Cortex of kidney (tissue), 1 donor: ENCODE measurements at places on chromosomes 2 and 18.

GRCh38 chr2:46858702-46859090 lies 56.9 kb downstream of the MCFD2 start:
- DNase-seq = no peak

DNA sequence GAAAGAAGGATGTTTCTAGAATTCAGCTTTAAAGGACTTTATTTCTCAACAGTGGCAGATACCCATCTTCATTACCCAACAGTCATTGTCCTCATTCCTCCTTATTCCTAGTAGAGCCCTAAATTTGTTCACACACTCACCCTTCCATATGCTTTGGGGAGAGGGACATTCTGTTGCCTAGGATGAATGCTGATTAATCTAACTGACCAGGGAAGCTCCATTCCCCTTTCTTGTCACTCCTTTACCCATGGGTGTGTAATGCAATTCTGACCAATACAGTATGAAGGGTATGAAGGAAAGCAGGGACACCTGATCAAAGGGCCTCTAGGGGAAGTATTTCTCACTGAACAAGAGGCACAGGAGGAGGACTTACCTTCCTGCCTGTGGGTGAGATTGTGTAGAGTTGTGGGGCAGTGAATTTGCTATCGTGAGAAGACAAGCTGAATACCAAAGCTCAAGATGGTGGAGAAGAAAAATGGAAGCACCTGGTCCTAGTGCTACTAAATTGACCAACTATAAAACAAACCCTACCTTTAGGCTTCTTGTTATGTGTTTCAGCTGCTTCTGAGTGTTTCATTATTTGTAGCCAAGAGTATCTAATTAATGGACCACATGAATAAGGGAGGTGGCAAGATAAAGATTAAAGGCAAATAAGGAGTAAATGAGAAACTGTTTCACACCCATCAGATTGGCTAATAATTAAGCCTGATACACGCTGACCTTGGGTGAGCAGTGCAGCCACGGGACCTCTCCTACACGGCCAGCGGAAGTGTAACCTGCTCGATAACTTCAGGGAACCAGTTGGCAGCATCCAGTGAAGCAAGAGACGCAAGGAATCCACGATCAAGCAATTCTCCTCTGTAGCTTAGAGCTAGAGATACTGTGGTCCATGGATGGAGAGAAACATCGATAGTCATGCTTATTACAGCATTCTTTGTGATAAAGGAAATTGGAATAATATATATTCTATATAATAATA lies 202.3 kb downstream of the MYCN start:
- no peak for DNase-seq

- no peak for DNase-seq
These were observed 2.0 kb upstream of the UBE2F start for GRCh38 chr2:237964578-237965404.

GRCh38 chr2:164220265-164220664 lies 401.0 kb downstream of the GRB14 start:
- DNase-seq = no peak

GRCh38 chr18:13232971-13233786 lies 14.6 kb downstream of the LDLRAD4 start:
- no peak for DNase-seq

- no peak for DNase-seq
These were observed 80.9 kb downstream of the ICA1L start for GRCh38 chr2:202790676-202791075.

- DNase-seq = no peak
These were observed 33.0 kb downstream of the RHOB start for GRCh38 chr2:20479835-20480234.

GRCh38 chr2:30688956-30689401 lies 118.3 kb downstream of the CAPN13 start:
- DNase-seq = no peak

DNA sequence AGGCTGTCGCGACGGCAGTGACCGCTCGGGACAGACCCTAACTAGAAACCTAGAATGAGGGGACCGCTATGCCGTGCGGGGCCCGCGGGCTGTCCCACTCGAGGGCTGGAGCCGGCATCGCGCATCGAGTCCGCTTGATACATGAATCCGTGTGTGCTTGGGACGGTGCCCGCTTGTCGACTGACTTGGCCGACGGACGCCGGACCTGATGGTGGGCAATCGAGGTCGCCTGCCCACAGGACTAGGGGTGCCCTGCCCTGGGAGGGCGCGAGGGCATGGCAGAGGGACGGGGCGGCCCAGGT lies 749 bp upstream of the PTMA start:
- DNase-seq = peak; percentile 82

GRCh38 chr2:70551167-70551566 lies 2.5 kb downstream of the TGFA start:
- no peak for DNase-seq

- no peak for DNase-seq
These were observed 100.3 kb downstream of the IRS1 start for GRCh38 chr2:226699321-226699720.

DNA sequence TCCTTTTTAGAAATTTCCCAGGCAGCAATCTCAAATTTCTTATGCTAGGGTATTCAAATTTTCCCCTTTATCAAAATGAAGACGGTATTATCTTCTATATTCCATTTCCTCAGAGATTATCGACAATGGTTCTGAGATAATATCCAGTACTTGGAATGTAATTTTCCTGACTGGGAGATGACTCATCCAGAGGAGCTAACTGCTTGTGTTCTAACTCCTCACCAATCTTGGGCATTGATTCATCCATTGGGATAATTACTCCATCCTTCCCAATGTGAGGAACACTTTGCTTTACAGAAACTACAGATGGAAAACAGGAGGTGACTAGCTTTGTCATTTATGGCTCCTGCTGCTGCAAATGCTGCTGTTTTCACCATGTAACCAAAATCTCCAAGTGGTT lies 239.4 kb upstream of the LYPD1 start:
- no peak for DNase-seq

GRCh38 chr2:198106621-198107385 lies 302.4 kb downstream of the PLCL1 start:
- no peak for DNase-seq

GRCh38 chr2:239482778-239483712 lies 82.2 kb upstream of the HDAC4 start:
- no peak for DNase-seq

GRCh38 chr18:79742076-79742475 lies 55.7 kb upstream of the KCNG2 start:
- no peak for DNase-seq

- DNase-seq = no peak
These were observed 591.3 kb downstream of the ZEB2 start for GRCh38 chr2:143928613-143929012.

DNA sequence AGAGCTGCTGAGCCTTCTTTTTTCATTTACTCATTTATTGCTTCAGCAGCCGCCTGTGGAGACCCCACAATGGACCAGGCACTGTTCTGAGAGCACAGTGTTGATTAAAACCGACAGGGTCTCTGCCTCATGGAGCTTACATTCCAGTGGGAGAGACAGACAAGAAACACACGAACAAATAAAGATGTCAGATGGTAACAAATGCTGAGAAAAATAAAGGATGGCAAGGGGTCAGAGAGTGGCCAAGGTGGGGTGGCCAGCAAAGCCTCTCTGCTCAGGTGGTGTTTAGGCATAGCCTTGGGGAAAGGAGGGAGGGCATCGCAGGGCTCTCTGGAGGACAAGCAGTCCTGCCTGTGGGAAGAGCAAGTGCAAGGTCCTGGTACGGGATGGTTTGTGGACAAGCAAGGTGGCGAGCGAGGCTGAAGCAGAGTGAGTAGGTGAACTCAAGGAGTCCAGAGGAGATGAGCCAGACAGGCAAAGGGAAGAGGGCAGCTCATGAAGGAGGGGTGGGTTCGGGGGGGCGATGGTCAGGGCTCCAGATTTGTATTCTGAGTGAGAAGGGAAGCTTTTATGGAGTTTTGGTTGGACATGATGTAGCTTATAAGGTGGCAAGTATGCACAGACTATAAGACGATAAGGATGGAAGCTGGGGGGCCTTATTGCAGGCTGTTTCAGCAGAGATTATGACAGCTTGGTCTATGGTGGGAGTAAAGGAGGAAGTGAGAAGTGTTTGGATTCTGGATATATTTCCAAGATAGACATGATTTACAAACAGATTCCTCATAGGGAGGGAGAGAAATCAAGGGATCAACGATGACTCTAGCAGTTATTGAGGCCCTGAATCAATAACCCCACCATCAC lies 8.8 kb upstream of the ITGB6 start:
- DNase-seq = no peak

- DNase-seq = no peak
These were observed 12.7 kb downstream of the CATIP start for GRCh38 chr2:218369330-218369729.

DNA sequence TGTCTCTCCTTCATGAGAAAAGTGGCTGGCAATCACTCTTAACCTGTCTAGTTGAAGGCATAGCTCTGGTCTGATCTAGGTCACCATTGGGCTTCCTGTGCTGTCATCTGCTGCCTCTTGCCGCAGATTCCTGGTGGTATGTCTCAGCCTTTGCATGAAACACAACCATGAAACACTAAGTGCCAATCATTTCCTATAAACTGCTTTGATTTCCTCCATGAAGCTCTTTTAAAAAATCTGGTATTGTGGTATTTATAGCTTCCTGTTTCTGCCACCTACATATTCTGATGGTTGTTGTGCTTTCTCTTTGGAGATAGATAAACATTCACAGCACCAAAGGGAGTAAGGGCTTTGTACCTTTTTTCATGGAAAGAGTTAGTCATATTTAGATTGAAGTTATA lies 120.0 kb upstream of the EPC2 start:
- DNase-seq = no peak

- DNase-seq = no peak
These were observed 2.7 kb upstream of the SLC23A3 start for GRCh38 chr2:219172231-219173154.

DNA sequence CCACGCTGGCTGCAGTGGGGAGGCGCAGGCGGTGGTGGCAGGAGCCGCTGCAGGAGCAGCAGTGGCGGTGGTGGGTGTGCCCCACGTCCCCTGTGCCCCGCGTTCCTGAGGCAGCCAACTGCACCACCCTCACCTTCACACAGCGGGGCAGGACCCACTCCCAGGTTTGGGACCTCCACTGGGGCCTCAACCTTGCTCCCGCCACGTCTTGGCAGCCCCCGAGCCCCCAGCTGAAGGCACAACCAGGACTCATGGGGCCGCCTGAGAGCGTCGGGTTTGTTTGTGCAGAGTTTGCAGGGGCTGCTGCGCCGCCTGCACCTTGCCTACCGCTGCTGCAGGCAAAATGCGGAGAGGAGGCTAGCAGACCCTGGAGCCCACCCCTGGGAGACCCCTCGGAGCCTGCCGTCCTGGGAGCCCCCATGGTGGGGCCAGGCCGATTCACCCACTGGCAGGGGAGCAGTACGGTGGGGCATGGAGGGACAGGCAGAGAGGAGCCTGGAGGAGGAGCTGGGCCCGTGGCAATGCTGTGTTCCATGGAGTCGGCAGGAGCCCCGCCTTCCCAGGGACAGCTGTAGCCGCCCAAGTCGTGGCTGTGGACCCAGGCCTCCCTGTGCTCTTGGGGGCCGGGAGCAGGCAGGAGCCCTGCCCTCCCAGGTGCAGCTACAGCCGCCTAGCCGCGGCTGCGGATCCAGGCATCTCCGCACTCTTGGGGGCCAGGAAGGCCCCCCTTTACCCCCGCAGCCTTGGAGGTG lies 14.7 kb upstream of the EML6 start:
- DNase-seq = no peak

DNA sequence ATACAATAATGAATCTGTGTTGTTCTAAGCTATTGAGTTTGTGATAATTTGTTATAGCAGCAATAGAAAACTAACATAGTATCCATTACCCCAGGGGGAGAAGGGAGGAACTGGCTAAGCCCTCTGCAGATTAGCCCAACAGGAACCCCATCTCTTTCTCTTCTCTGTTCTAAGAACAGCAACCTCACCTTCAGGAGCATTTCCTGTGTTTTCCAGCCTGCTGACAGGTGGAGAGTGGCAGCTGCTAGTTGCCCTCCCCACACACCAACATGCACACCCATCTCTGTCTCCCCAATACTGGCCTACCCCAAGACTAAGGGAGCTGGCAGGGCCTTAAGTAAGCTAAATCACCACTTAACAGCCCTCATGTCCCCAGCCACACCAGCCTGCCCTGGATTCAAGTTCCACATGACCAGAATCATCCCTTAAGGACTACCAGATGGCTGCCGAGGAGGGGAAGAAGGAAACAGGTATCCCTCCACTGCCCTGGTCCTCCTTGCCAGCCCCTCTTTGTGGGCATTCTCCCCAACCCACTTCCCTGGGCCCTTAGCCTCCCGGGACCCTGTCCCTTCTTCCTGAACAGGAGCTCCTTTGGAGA lies 52.8 kb downstream of the TRABD2A start:
- DNase-seq = no peak

GRCh38 chr2:25324905-25325592 lies 16.7 kb downstream of the DNMT3A start:
- DNase-seq = no peak

- DNase-seq = no peak
These were observed 6.2 kb downstream of the KRTCAP3 start for GRCh38 chr2:27448381-27448780.

DNA sequence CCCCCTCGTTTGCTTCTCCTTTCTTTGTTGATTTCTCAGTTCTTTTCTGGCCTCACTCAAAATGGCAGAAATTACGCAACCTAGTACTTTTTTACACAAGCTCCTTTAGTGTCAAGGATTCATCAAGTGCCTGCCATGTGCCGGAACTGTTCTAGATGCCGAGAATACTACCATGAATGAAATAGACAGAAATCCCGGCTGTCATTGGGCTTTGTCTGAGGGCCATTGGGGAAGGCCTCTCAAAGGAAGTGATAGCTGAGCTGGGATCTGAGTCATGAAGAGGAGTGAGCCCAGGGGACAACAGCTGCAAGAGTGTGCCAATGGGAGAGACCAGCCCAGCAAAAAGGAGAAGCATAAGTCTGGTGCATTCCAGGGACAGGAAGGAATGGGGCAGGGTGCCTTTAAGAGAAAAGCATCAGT lies 34.3 kb upstream of the PPP1CB start:
- no peak for DNase-seq

- DNase-seq = no peak
These were observed 7.5 kb downstream of the C18orf32 start for GRCh38 chr18:49479381-49480137.
